CD4-positive, alpha-beta T cell treated with Interleukin-4 for 4 hours (primary cell): ENCODE measurements at places on chromosomes 13 and 19.

- DNase-seq, result no peak
These were observed 8.0 kb upstream of the USF2 start for GRCh38 chr19:35260694-35261304.

GRCh38 chr19:49528211-49528771 is 488 bp downstream of the RCN3 start:
- DNase-seq, result no peak

GRCh38 chr13:58051807-58052375 is 420.3 kb downstream of the PCDH17 start:
- no peak for DNase-seq

- DNase-seq, result no peak
These were observed 14.5 kb upstream of the MAP2K2 start for GRCh38 chr19:4138445-4138844.

GRCh38 chr13:31096654-31097302 is 64.9 kb downstream of the HSPH1 start:
- no peak for DNase-seq

DNA sequence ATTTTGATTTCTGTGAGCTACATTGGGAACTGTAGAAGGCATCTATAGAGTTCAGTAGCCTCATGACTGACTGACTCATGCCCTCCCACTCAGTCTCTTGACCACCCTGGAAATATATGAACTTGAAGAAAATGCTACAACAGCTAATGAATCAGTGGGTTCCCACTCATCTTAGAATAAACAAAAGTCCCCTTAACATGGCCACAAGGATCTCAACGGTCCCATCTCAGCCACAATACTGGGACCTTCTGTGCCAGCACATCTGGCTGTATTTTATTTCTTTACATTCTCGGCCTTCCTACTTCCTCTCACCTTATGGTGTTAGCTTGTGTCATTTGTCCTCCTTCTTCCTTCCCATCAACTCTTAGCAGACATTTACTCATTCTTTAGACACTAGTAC is 619.8 kb downstream of the DCT start:
- DNase-seq, result no peak

DNA sequence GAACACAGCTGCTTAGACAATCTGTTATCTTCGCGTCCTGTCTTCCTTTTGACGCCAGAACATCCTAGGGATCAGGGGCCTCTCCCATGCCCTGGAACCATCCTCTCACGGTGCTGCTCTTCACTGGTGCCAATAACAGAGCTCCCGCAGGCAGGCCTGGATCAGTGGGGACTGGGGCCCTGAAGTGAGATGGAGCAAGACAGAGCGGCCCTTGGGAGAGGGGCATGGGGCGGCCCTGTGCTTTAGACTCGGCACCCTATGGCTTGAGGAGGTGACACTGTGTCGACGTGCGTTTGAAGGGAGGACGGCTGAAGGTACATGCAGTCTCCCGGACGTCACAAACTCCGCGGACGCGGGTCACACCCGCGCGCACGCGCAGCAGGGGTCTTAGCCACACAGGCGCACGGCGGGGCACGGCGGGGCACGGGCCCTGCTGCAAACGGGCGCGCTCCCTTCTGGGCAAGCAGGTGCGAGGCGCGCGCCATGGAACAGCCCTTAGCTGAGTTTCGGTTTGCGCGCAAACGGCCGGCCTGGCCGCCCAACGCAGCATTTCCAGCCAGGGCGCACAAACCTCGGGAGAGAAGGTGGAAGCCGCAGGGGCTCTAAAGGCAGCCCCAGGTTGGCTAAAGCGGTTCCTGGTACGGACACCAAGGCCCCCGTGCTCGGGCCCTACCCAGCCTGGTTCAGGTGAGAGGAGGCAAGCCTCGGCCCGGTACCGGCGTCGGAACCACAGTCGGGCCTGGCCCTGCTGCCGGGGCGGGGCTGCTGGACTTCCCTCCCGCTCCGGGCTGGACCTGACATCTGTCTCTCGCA is 16.5 kb upstream of the RNF17 start:
- DNase-seq, result no peak

- no peak for DNase-seq
These were observed 44.9 kb downstream of the ZNF823 start for GRCh38 chr19:11693505-11694499.

- DNase-seq, result peak; percentile 53
These were observed 31.2 kb downstream of the GADD45B start for GRCh38 chr19:2507109-2507508.

DNA sequence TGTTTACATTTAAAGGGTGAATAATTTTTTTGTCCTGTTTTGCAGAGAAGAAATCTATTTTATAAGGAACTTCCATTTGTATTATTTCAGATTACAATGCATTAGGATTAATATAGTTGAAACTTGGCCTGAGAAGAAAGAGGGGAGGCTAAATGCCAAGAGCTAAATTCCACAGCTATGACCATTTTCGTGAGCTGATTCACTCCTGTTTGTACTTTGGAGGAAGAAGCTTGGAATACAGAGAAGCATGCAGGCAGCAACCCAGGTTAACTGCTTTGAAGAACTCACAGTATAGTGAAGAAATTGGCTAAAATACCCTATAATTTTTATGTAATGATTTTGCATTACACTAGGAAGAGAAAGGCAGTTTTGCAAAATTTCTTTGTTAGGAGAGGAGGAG is 309.4 kb upstream of the KLF12 start:
- DNase-seq, result no peak

- no peak for DNase-seq
These were observed 6.6 kb downstream of the NDUFB7 start for GRCh38 chr19:14565298-14565679.

GRCh38 chr13:26919311-26919710 is 158.7 kb upstream of the GPR12 start:
- DNase-seq, result no peak

DNA sequence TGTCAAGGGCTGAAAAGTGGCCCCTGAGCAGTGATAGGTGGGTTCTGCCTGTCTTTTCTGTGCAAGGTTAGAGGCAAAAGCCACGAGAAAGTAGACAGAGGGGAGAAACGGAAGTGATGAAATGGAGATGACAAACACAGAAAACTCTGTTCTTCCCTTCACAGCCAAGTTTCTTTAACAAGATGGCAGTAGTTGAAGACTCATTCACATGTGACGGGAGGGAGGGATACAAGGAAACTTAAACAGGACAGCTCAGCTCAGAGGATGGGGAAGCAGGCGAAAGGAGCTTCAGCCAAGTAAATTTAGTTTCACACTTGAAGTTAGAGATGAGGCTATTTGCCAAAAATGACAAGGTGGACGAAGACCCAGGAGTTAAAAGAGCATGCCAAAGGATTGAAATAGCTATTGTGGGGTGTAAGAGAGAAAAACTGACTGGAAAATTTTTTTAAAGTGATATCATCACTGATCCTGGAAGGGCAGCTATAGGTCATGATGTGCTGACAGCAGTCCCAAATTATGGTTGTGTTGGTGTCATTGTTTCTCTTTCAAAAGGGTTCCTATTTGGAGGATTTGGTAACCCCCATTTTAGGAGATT is 347.9 kb downstream of the EFNB2 start:
- DNase-seq, result no peak

GRCh38 chr13:53041968-53042516 is 13.4 kb downstream of the OLFM4 start:
- no peak for DNase-seq

DNA sequence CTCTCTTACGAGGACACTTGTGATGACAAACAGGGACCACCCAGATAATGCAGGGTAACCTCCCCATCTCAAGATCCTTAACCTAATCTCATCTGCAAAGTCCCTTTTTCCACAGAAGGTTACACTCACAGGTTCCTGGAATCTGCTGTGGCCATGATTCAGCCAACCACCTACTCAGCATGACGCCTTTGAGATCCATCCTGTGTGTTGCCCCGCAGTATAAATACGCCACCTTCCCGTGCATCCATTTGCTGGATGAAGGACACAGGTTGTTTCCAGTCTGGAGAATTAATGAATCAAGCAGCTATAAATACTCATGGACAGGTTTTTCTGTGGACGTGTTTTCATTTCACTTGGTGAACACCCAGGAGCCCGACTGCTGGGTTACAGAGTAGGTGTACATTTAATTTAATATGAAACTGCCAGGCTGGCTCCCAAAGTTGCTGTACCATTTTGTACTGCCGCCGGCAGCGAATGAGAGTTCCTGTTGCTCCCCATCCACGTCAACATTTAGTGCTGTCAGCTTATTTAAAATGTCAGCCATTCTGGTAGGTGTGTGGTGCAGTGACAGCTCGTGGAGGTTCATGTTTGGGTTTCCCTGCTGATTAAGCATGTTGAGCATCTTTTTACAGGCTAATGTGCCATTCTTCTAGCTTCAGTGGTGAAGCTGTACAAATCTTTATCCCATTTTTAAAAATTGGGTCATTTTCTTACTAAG is 40.2 kb downstream of the ELL start:
- DNase-seq, result no peak

- DNase-seq, result no peak
These were observed 342.3 kb downstream of the GPC5 start for GRCh38 chr13:91740756-91741155.

DNA sequence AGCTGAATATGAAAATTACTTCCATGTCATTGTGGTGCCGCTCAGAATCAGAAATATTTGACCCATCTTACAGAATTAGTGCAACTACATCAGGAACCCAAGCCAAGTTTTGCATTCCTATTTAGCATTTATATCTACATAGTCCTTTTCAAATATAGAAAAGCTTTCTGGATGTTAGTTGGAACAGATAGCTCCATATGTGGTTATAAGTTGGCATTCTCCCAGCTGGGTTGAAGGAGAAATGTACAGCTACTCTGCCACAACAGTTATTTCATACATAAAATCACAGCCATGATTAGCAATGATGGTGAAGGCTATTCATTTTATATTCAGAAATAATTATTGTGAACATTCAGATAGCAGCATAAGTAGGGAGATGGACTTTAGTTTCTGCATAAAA is 28.2 kb downstream of the HPN start:
- no peak for DNase-seq

DNA sequence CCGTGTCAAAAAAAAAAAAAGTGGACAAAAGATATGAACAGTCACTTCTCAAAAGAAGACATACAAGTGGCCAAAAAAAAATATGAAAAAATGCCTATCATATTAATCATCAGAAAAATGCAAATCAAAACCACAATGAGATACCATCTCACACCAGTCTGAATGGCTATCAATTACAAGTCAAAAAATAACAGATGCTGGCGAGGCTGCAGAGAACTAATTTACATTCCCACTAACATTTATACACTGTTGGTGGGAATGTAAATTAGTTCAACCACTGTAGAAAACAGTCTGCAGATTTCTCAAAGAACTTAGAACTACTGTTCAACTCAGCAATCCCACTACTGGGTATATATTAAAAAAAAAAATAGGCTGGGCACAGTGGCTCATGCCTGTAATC is 26.5 kb upstream of the FOXO1 start:
- DNase-seq, result no peak

DNA sequence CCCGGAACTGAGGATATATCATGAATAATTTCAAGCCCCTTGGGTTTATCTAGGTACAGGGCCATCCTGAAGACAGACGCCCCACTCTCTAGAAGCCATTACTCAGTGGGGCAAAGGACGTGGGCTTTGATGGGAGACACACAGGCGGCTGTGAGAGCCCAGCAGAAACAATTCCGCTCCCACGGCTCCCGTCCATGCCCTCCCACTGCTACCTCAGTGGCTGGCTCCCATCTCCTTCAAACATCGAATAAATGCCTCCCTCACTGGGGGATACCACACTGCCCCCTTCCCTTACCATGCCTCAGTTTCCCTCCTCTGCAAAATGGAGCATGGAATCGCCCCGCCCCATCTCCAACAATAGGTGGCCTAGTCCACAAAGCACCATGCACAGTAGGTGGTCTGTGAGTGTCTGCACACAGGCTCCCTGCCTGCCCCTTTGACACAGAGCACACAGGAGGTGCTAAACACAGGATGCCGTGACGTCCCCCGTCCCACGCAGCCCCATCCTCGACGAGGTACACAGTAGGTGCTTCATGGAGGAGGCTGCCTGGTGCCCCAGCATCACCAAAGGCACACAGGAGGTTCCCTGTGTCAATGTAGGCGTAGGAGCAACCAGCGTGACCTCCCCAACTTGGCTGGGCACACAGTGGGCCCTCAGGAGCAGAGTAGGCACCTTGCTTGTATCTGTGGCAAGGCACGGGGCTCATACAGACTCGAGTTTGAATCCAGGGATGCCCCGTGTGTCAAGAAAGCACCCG is 46.0 kb downstream of the PTPRS start:
- DNase-seq, result no peak

GRCh38 chr13:41492432-41493260 is 35.3 kb downstream of the RGCC start:
- peak; percentile 82 for DNase-seq

DNA sequence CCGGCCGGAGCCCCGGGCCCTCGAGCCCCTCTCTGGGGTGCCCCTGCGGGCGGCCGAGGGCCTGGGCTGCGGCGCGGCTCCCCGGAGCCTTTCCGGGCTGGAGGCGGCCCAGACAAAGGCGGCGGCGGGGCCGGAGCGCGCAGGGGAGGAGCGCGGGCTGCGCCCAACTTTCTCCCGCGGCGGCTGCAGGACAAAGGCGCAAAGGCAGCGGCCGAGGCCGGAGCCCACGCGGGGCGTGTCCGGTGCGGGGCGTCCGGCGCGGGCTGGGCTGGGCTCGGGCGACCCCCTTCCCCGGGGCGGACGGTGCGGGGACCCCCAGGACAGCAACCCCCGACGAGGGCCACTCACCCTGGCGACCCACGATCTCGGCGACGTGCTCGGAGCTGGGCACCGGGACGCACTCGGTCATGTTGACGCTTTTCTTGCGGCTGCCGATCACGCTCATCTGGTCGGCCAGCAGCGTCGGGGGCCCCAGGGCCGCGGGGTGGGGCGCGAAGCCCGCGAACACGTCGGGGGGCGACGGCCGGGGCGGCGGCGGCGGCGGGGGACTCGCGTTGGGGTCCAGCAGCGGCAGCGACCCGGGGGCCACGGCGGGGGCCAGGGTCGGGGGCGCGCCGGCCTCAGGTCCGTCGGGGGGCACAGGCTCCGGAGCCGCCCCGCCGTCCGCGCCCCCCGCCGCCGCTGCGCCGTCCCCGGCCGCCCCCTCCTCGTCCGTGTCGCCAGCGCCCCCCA is 843 bp downstream of the MEX3D start:
- no peak for DNase-seq

GRCh38 chr13:81795710-81796109 is 1454.8 kb upstream of the SPRY2 start:
- no peak for DNase-seq

DNA sequence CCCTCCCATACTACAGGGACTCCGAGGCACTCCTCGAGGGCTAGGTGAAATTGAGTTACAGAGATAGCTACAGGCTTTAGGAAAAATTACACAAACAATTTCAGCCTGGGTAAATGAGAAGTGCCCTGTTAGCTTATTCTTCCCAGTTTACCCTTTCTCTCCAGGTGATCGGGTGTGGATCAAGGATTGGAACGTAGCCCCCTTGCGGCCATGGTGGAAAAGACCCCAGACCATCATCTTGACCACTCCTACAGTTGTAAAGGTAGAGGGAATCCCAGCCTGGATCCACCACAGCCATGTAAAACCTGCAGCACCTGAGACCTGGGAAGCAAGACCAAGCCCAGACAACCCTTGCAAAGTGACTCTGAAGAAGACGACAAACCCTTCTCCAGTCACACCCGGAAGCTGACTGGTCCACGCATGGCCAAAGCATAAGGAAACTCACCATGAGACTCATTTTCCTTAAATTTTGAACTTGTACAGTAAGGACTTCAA is 600.6 kb downstream of the UQCRFS1 start:
- DNase-seq, result no peak

- no peak for DNase-seq
These were observed 29.1 kb downstream of the CEBPA start for GRCh38 chr19:33273065-33273736.

- no peak for DNase-seq
These were observed 965.7 kb downstream of the UQCRFS1 start for GRCh38 chr19:28247243-28247642.

GRCh38 chr19:41811036-41811435 is 14.6 kb downstream of the CEACAM3 start:
- peak; percentile 18 for DNase-seq
